ENCODE measurements at places on chromosomes 1 and 21.
A peak's percentile ranks its signal among the peaks of the same experiment; 100 is the strongest.

DNA sequence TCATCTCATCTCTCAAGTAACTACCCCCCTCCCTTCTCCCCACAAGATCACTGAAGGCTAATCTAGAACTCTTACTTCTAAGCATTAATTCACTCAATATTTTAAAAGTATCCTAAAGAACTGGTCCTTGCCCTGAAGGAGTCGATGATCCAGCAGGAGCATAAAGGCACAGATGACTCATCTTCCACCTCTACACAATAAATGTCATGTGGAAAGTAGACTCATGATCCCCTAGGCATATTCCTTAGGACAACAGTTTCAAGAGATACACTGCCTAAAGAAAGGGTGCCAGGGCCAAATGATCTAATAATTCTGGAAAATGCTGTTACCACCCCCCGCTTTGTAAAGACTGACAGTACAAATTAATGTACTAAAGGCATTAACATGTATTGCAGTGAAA is 85.8 kb upstream of the DIRAS3 start:
- DNase-seq = no peak

- peak; percentile 89 for DNase-seq
Measured at GRCh38 chr1:202010180-202011015, at the start of gene ELF3. Gene ELF3 (plus strand): TSS chr1:202010587. CDS start chr1:202011137, 550 bp downstream.

GRCh38 chr1:246549665-246550064 is 16.4 kb downstream of the TFB2M start:
- no peak for DNase-seq

- DNase-seq = peak; percentile 21
Measured at GRCh38 chr1:22043198-22043769, 9.2 kb upstream of the CDC42 start.

DNA sequence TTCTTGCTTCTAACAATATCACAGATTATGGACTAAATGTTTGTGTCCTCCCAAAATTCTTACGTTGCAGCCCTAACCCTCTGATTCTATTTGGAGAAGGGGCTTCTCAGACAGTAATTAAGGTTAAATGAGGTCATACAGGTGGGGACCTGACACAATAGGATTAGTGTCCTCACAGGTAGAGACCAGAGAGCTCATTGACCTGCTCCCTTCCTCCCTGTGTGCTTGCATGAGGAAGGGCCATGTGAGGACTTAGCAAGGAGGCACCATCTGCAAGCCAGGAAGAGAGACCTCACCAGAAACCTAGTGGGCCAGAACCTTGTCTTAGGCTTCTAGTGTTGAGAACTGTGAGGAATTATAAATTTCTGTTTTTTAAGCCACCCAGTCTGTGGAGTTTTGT is 322.6 kb downstream of the SMYD3 start:
- no peak for DNase-seq

GRCh38 chr1:14891991-14892390 is 261.6 kb upstream of the TMEM51 start:
- no peak for DNase-seq

DNA sequence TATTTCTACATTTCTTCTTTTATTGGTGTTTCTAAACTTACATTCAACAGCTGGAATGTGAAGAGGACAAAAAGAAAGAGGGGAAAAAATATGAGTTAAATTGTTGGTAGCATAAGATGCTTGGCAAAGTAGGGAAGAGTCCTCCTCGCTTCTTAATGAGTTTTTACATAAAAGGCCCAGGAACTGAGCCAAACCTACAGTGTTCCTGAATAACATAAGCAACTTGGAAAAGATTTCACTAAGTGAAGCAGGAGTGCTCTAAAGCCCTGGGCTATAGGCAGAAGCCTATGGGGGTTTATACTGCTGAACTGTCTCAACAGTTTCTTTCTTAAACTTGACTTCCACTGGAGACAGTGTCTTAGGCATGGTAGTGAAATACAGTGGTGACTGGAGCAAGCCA is 115.0 kb upstream of the USP25 start:
- DNase-seq = no peak

GRCh38 chr21:45424854-45425795 is 20.2 kb downstream of the COL18A1 start:
- DNase-seq = no peak

- no peak for DNase-seq
Measured at GRCh38 chr1:228299211-228299610, 91.4 kb downstream of the OBSCN start.

- DNase-seq = no peak
Measured at GRCh38 chr1:8431019-8431418, 113.1 kb downstream of the SLC45A1 start.

GRCh38 chr1:172335377-172335776 is 85.1 kb upstream of the C1orf105 start:
- DNase-seq = no peak

GRCh38 chr1:156393095-156393494 is 24.1 kb downstream of the RHBG start:
- DNase-seq = no peak

DNA sequence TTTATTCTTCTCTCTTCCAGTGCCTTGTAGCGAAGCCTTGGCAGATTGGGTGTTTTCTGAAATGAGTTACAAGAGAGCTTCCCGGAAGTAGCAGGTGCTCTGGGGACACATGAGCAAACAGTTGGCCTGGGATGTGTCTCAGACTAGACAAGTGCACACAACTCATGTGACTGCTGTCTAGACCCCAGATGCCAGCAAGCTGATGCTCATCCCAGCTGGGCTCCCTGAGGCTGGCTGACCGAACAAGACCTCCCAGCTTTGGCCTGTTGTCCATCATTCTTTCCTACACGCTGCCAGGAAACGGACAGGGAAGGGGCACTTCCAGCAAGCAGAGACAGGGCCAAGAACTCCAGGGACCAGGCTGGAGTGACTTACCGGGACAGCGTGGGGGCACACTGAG is 18.7 kb upstream of the CSF1 start:
- no peak for DNase-seq

DNA sequence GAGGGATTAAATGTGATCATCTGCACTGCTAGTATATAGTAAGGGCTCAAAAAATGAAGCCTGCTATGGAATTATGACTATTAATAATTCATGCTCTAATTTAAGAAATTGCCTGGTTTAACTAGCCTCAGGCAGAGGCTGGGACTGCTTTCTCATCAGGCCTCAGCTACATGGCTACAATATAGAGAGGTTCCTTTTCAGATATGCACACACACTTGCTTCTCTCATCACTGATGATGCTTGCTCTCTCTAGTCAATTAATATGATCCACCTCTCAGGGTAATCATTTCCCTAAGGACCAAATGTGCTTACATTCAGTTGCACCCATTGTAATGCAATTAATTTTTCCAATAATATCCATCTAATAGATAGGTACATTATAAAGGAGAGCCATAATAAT is 324.9 kb upstream of the ST6GALNAC5 start:
- DNase-seq = no peak

DNA sequence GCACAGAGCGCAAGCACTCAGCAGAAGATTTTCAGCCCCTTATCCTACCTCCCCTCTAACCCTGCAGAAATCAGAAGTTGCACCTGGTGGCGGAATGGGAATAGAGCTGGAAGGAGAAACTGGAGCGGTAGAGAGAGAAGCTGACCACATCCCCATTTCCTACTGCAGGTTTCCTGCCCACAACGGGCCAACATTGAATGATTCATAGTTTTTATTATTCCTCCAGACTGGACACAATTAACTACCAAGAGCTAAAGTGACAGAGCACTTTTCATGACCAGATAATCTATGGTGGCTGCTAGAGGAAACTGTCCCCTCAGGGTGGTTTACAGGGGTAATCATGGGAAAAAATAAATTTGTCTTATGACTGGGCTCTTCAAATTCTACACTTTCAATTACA is 21.3 kb upstream of the LRRC8D start:
- no peak for DNase-seq

GRCh38 chr1:101017448-101017847 is 8.1 kb downstream of the DPH5 start:
- DNase-seq = no peak

DNA sequence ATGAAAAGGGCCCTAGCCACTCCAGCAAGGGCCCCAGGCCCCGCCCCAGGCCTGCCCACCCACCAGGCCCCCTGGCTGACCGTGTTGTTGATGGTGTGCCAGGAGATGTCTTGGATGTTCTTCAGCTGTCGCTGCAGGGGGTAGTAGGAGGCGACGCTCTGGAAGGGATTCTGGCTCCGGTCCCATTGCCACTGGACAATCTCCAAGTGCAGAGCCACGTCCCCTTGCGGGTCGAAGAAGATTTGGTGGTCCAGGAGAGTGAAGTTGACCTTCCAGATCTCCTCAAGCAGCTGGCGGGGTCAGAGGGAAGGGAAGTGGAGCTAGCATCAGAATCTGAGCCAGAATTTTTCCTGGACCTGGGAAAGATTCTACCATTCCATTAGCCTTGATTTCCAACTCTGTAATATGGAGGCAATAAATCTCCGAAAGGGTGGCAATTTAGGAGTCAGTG is 10.2 kb downstream of the TAS1R2 start:
- DNase-seq = peak; percentile 23

DNA sequence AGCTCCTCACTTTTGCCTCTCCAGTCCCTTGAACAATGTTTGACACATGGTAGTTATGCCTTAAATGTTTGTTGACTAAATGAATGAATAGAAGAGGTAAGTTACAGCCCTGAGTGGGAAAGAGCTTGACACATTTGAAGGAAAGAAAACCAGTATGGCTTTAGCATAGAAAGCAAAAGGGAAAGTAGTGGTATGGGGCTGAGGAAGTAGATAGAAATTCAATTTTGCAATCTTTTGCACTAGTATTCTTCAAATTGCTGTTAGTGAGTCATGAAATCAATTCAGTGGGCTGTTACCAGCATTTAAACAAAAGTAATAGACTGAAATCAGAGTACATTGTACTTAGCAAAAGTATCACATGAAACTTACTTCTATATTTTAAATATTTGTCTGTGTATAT is 21.1 kb downstream of the PLA2G4A start:
- DNase-seq = no peak

DNA sequence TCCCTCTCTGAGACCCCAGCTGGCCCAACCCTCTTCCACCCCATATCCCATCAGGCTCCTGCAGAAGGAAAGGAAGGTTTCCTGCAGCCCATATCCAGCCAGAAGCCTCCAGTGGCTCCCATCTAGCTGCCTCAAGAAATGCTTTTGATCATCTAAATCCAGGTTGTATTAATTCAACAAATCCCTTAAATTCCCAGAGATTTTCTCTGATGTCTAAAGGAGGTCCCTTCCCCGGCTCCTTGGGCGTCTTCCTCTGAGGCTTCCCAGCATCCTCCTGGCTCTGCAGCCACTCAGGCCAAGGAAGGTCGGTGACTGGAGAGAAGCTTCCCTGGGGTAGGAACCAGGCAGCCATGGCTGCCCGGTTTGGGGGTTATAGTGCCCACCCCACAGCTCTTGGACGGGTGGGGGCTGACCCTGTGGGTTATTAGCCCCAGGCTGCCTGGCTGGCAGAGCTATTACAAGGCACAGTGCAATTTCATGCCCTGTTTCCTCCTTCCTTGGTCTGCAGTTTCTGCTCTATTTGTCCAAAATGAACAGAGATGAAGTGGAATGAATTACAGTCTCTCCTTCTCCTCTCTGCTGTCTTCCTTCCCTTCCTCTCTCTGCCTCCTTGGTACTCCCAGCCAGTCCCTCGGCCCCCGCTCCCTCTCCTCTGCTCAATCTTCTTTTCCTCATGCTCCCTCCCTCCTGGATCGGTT is 34.8 kb upstream of the DISP3 start:
- DNase-seq = no peak

GRCh38 chr1:10730985-10731384 is 65.5 kb downstream of the CASZ1 start:
- DNase-seq = no peak

DNA sequence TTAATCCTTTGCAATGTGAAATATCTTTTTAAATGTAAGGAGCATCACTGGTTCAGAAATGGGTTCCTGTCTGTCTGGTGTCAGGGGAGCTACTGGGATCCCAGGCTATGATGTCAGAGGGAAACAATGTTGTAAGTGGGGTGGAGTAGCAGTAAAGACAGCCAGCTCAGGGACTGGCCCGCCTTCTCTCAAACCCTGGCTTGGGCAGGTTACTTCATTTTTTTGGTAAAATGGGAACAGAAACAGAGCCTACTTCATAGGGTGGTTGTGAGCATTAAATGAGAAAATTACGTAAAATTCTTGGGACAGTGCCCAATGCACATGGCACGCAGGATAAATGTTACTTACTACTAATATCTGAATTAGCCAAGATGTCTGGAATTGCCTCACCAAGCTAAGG is 30.7 kb upstream of the IL20 start:
- DNase-seq = no peak

DNA sequence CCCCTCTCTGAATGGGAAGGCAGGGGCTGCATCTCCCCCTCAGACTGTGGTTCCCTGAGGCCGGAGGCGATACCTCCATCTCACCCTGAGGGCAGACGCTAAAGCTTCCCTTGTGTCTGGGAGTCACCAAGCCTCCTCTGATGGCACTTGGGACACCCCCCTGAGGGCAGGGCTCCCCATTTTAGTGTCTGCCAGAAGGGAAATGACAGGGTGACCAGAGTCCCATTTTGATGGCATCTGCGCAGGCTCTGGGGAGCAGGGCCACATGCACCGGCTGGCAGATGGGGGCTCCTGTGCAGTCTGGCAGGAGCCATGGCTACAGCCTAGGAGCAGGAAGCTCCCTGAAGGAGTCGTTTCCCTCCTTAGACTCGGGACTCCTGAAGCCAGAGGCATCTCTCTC is 1.7 kb downstream of the S100A2 start:
- no peak for DNase-seq

DNA sequence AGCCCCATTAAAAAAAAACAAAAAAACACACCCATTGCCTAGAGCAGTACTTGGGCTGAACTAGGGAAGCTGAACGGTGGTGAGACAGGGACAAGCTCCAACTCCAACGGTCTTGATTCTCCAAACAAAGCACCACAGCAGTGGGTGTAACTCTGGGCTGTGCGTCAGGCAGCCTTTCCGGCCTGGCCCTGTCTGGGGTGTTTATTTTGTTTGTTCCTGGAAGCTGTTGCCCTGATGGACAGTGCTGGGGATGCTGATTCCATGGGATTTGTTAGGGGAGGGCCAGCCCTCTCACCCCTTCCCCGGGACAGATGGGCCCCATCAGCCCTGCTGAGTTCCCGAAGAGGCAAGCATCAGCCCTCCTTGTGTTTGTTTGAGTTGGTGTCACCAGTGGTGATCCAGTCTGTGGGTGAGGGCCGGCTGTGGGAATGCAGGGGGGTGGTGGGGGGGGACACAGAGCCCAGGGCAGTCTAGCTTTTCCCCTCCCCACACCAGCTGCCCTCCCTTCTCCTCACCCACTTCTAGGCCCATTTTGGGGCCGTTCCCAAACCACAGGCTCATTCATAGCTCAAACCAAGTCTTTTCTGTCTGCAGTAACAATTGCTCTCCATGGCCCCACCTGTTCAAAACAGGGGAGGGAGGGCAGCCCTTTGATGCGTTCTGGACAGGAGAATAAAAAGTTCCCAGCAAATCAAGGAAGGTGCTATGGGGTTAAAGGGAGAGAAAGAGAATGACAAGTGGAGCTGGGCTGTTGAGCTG is 4.5 kb downstream of the WNT2B start:
- no peak for DNase-seq

- DNase-seq = no peak
Measured at GRCh38 chr1:205480349-205480985, 24.0 kb upstream of the CDK18 start.
